CD8-positive, alpha-beta T cell (primary cell): ENCODE measurements at places on chromosomes 1 and 21.

DNA sequence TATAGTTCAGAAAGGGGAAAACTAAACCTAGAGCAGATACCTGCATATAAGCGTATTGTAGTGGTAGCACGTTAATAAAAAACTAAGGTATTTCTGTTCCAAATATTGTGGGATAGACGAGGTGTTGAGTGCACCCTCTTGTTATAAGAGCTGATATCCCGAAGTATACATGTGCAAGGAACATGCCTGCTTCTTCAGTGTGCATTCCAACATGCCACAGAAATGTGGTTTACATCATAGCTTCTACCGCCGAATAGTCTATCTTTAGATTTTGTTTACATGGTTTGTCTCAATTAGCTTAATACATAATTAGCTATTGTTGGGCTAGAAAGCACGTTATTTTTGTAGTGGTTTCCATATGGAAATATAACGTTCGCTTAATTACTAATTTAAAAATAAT, 2.2 kb downstream of the CHRM3 start:
- DNase-seq, result no peak

DNA sequence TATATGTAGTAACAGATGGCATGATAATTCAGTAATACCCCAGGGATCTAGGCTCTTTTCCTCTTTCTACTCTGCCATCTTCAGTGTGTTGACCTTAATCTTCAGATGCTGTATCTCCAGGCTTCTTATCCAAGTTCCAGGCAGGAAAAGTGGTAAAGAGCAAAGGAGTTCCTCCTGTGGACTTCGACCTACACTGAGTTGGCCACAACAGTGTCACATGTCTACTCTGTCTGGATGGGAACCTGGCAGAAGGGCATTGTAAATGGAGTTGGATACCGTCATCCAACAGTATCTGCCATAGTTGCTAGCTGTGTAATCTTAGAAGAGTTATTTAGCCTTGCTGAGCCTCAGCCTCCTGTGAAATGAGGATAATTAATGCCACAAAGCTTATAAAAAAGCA, 21.9 kb downstream of the IL23R start:
- no peak for DNase-seq

DNA sequence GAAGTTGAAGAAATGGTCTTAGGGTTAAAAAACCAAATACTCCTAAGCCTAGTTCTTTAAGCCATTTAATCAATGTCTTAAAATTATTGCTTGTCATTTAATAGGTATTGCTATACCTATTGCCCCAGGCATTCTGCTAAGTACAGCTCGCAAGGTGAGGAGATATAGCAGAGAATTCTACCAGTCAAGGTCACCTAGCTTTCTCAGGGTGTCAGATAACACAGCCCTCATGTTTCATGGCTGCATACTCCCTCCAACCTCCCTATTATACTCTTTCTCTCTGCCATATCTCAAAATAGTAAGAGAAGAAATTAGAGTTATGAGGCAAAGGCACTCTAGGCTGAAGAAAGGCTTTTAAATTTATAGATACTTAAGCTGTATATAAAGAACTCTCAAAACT, 68.4 kb upstream of the GPR88 start:
- no peak for DNase-seq

- peak; percentile 87 for DNase-seq
Measured at GRCh38 chr1:109113590-109114341, at the start of gene ELAPOR1. ELAPOR1 (plus strand) TSS chr1:109114115; CDS start chr1:109114184, 69 bp downstream.

GRCh38 chr1:94817712-94818111, 2.4 kb upstream of the SLC44A3 start:
- DNase-seq, result no peak

- no peak for DNase-seq
Measured at GRCh38 chr1:24683713-24684162, 40.6 kb downstream of the SRRM1 start.

DNA sequence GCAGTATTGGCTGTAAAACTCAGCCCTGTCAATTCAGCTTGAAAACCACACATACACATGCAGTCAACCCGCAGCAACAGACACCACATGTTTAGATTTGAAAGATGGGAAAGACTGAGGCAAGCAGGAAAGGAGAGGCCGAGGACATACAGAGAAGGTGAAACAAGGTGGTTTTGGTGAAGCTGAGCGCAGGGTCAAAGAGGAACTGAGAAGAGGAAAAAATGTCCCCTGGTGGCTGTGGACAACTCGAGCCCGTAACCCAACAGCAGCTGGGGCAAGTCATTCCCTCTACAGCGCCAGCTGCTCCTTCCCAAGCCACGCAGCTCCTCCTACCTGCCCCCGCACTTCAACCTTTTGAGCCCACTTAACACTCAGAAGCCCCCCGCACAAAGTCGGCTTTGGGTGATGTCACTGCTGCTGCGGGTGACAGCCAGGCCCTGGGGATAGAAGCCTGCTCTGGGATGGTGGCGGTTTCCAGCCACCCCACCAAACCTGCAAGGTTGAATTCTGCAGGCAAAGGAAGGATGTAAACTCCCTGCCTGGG, 63.0 kb downstream of the KCNN3 start:
- DNase-seq, result no peak

DNA sequence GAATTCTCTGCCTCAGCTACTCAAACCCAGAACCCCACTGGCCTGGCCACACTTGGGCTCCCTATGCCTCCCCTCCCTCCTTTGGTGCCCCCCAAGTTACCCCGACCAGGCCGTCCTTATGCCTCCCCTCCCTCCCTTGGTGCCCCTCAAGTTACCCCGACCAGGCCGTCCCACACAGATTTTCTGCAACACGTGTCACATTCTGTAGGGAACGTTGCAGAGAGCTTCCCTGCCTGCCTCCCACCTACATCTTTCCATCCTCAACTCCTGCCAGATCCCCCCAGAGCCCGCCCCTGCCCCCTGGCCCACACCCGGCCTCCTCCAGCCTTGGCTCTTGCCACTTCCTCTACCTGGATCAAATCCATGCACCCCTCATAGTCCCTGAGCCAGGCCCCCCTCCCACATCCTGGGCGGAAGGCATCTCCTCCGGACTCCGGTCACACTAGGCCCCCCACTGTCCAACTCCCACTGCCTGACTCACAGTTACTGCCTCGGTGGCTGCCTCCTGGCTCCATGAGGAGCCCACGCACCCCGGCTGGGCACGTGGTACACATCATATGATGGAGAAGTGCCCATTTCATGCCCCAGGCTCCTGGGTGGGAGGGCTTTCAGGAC, 41.2 kb downstream of the KCNAB2 start:
- no peak for DNase-seq

GRCh38 chr1:225441314-225442122, 13.7 kb upstream of the LBR start:
- DNase-seq, result no peak

- no peak for DNase-seq
Measured at GRCh38 chr1:87953121-87953520, 624.4 kb downstream of the LMO4 start.

DNA sequence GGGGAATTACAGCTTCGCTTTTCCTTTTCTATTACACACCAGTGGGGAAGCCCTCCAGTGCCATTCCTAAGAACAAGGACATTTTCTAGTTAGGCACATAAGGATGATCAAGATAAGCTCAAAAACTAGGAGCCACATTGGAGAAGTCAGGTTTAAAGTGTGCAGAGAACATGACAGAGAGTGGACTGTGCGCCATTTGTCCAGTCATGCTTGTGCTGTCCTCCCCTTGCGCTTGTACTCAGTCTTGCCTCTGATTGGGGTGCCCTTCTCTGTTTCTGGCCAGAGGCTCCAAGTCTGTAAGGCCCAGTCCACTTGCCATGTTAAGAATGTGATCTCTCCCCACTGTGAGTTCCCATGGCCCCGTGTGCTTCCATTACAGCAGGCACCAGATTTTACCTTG, 189.7 kb downstream of the DHRS3 start:
- DNase-seq, result no peak

DNA sequence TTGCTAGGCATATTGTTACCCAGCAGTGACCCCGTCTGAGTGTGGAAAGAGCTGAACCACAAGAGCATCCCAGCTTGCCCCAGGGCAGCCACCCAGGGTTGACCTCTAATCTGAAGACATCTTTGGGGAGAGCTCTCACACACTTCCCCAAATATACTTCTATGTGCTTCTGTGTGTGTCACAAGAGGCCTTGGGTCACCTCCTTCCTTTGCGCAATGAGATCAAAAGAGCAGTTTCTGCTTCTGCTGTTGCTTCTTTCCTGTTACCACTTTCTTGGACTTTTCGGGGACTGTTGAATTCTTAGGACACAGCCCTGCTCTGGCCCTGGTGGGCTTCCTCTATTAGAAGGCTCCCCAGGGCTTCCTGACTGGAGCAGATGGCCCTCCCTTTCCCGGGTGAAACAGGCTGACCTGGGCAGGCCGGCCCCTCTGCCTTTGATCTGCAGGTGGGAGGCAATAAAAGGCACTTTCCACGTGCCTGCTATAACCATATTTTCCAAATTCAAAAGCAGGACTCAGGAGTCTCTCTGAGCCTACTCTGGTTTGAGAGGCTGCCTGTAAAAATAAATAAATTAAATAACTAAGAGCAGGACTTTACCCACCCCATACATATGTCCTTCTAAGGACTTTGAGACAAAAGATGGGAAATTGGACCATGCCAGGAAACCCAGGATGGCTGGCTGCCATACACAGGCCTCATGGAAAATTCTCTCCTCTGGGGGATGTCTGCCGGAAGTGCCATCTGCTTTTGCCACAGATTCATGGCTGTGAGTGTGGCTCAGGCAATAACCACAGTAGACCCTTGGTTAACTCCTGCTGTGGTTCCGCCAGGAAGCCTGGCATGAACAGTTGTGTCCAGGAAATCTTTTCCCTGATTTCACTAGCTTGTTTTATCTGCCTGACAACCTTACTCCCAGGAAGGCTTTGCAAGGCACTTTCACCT, 28.3 kb upstream of the RCSD1 start:
- DNase-seq, result no peak

DNA sequence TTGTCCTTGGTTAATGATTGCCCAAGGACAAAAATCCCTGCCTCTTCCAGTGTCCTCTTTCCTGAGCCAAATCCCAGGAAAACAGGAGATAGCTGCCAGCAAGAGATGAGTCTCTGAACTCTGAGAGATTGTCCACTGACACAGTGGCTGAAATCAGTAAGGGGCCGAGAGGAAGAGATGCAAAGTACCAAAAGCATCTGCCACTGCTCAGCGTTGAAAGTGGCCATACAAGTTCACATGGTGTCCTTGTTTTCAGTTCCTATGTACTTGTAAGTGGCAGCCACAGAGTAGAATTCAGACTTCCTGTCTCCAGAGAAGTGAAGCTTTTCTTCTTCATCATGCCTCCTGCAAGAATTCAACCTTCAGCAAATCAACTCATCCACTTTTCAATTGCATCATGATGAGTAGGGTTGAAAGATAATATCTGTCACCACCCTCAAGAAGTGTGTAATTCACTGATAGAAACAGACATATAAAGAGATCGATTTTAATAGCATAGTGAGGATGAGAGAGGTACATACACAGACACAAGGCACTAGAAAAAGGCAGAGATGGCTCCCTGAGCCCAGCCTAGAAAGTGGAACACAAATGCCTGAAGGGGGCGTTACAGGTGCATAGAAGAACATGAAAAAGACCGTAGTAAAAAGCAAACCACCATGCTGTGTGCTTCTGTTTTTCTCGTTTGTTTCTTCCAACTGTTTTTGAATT, 185.8 kb downstream of the MRPL39 start:
- DNase-seq, result peak; percentile 83

- DNase-seq, result no peak
Measured at GRCh38 chr1:11475748-11476147, 3.2 kb upstream of the DISP3 start.

- DNase-seq, result no peak
Measured at GRCh38 chr1:82472489-82473131, 671.9 kb downstream of the ADGRL2 start.

DNA sequence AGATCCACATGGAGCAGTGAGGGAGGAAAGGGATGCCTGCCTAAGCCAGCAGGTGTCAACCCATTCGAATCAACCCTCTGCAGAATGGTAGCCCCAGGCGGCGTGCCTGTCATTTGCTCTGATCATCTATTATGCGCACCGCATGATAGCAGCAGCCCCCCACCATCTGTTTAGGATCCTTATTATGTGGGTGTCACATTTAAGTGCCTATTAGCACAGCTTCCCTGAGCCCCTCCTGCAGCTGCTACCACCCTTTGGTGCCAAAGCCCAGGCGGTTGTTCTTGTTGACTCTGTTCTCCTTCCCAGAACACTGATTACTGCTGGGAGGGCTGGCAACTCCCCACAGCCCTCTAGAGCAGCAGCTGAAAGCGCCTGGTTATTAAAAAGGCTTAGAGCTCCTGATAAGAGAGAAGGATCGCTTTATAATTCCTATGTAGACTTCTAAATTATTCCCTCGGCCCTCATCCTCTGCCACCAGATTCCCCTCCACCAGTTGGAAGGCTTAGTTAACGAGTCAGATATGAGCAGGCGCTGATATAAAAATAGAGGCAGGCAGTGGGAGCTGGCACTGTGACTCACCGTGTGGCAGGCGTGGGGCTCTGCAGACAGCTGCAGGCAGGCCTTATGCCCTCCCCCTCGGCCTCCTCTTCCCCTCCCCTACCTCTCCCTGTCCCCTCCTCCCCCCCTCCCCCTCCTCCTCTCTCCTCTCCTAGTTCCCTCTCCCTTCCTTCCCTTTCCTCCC, 23.0 kb downstream of the ACTA1 start:
- no peak for DNase-seq

- DNase-seq, result no peak
Measured at GRCh38 chr1:222592171-222592570, 2.4 kb upstream of the TAF1A start.

GRCh38 chr1:149979972-149980540, 30.5 kb downstream of the OTUD7B start:
- DNase-seq, result no peak

- DNase-seq, result no peak
Measured at GRCh38 chr1:39501666-39502065, 10.2 kb downstream of the BMP8A start.

- DNase-seq, result peak; percentile 95
Measured at GRCh38 chr1:156282479-156283222, at the start of gene SMG5. SMG5 (minus strand) TSS chr1:156282825; CDS start chr1:156282680, 145 bp downstream.

GRCh38 chr1:8023995-8024313, 2.2 kb downstream of the ERRFI1 start:
- DNase-seq, result no peak

DNA sequence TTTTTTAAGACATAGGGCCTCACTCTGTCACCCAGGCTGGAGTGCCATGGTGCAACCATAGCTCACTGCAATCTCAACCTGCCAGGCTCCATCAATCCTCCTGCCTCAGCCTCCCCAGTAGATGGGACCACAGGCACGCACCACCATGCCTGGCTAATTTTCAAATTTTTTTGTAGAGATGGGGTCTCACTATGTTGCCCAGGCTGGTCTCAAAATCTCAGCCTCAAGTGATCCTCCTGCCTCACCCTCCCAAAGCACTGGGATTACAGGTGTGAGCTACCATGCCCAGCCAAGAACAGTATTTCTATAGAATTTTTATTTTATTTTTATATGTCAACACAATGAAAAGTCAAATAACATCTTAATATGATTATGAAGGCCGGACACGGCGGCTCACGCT, 10.9 kb downstream of the GNB1 start:
- no peak for DNase-seq

GRCh38 chr1:78375996-78376395, 114.8 kb upstream of the PTGFR start:
- no peak for DNase-seq

- no peak for DNase-seq
Measured at GRCh38 chr1:11874258-11874562, 15.5 kb upstream of the NPPB start.
